ENCODE measurements at places on chromosomes 16 and 17. TPM values are rescaled to one million over a fixed set of nuclear protein-coding genes. Genes with fewer than 3 reads are reported as not detected.

Gene CHST4
- polyA plus RNA-seq: not detected

Gene ABCA9
- polyA plus RNA-seq: 17.8 TPM

Gene ITGB4
- 7.6 TPM for polyA plus RNA-seq

Gene EVPLL
- not detected for polyA plus RNA-seq
